Suprapubic skin (tissue), 4 donors: ENCODE measurements at places on chromosomes 16 and 17. TPM values are rescaled to one million over a fixed set of nuclear protein-coding genes. Genes with fewer than 3 reads are reported as not detected.

DNA sequence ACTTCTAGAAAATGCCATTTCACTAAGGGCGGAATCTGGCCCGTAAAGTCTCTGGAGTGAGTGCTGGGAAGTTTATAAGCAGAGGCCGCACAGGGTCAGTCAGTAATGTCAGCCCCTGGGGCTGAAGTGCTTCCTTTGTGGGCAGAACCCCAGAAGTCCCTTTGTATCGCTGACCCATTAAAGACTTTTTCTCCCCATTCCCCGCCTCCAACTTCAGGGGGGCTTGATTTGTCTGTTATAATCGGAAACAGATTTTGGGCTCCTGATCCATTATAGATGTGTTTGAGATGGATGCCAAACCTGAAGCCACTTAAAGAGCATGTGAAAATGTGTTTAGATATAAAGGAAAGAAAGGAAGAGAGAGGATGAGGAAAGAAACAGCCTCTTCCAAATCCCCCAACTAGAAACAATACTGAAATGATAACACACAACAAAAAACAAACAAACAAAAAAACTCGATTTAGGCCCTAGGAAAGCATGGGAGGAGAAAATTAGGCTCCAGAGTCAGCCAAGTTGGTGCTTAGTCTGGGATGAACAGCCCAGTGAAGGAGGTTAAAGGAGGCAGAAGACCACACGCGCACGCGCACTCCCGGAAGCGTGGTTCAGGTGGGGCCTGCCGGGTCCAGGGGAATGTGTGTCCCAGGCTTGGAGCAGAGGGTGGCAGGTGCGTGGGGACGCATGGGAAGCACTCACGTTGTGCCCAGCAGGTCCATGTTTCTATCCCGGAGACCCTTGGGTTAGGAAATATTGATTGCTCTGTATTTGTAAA lies 27.1 kb downstream of the MSI2 start:
- DNase-seq, result no peak

Gene HBQ1
- not detected for total RNA-seq

DNA sequence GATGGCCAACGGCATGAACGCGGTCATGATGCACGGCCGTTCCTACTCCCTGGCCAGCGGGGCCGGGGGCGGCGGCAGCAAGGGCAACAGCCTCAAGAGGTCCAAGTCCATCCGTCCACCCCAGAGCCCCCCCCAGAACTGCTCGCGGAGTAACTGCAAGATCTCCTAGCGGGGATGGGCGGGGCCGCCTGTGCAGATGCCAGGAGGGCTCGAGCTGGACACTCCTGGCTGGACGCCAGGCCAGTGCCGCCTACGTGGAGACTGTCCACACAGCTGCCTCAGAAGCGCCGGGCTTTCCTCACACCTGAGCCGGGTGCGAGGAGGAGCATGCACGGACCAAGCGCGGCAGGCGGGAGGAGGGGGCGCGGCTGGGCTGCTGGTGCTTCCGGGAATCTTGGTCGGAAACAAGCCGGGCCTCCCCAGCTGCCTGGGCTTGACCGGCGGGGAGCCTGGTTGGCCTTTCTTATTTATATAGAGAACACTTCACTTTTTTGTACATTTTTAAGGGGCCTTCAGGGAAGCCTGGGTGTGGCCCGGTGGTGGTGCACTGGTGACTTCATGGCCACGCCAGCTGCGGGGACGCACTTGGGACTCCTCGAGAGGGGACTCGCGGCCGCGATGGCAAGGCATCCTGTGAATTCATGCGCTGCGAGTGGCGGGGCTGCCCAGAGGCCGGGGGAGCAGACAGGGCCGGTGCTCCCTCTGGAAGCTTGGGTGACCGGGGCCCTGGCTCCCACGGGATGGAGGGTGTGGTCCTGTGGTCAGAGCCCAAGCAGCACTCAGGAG lies 3.1 kb upstream of the WFIKKN1 start:
- peak; percentile 82 for DNase-seq

DNA sequence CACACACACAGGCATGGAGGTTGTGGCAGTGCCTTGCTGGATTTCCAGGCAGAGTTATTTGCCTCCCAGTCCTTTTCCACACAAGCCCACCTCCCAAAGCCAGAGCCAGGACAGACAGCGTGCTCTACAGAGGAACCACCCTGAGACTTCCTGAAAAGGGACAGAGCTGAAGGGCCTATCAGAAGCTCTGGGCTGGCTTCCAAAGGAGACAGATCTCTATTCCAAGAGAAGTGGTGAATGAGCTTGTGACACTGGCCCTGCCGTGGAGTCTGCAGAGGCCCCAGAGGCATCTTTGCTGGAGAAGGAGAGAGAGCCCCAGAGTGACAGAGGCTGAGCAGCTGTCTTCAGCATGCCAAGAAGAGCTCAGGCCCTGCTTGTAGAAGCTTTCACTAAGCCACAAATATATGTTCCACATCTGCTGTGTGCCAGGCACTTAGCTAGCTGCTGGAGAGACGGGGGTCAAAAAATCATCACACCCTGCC lies 8.3 kb upstream of the LPCAT2 start:
- DNase-seq, result peak; percentile 78

- no peak for DNase-seq
Measured at GRCh38 chr17:32622540-32622939, 135.7 kb downstream of the CDK5R1 start.

- DNase-seq, result peak; percentile 84
Measured at GRCh38 chr17:38674749-38675615, at the start of gene EPOP. Gene EPOP, minus strand, starts transcription at chr17:38674957. Its CDS starts 462 bp downstream, at chr17:38674495.

DNA sequence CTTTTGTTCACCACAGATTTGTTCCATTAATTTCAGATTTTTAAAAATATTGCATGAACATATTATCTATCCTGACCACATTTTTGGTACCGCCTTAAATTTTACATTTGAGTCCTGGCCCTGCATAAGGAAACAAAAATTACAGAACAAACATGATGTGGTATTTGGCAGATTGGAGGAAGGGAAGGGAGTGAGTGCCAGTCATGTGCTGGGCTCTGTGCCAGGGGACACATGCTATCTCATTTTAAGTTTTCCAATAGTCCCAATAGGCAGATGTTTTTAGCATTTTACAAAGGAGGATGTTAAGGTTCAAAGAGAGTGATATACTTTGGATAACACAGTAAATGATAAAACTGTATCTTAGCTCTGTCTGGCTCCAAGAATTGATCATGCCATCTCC lies 185.1 kb downstream of the CDK5R1 start:
- no peak for DNase-seq

Gene FN3K
- total RNA-seq, result 2.0 TPM

Gene TBC1D3C
- not detected for total RNA-seq

GRCh38 chr17:77526728-77527350 lies 386.1 kb downstream of the SEC14L1 start:
- peak; percentile 59 for DNase-seq

DNA sequence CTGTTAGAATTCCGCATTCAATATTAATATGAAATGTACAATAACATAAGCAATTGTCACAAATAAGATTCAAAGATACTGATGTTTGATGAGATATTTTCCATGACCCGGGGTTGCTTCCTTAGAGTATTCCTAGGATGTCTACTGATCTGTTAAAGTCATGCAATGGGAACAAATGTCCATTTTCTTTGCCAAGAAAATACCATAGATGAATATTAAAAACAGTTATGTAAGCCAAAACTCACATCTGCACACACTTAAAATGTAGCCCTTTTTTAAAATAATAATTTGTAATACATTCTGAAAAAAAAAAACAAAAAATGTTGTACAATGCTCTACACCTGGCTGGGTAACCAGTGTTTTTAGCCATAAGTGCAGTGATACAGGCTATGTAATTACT lies 259.4 kb upstream of the AXIN2 start:
- DNase-seq, result no peak

DNA sequence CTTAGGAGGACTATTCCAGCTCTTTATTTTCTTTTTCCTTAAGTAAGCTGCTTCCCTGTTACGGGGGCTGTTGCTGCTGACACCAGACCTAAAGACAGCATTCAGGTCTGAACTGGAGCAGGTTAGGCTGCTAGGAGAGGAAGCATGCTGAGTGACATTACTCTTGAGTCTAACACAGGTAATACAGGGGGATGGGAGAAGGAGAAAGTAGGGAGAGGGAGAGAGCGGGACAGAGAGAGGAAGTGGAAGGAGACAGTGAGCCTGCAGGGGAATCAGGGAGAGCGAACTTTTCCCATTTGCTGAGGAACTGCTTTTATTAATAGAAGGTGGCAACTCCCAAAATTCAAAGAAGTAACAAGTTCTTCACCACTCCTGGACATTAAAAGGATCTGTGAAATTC lies 130.9 kb downstream of the PARN start:
- no peak for DNase-seq
